ENCODE measurements at places on chromosomes 6 and 20.

- DNase-seq = no peak
Observed at GRCh38 chr6:130903007-130903406, 75.8 kb downstream of the SMLR1 start.

DNA sequence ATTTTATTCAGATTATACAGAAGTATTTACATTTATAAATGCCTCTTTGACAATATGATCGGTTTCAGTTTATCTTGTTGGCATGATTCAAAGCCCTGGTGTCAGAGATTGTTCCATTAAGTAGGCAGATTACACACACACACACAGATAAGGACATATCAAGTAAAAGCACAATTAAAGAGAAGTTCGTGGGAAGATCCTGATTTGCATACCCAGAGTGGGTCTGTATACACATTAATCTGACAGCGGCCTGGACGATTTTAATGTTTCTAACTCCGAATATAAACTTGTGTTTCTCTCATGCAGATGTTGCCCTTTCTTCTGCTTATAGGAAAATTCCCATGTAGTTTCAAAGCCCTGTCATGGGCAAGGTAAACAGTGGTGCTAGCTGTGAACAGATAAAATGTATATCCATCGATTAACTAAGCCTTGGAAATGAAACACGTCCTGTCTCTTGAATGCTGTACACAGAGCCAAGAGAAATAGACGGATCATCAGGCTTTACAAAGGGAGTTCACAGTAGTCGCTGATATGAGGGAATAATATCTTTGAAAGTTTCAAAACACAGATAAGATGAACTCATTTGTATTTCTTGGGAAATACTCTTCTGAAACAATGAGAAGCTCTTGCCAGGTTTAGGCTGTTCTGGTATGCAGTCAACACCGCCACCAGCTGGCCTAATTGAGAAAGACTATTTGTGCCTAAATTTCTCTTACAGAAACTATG lies 108.2 kb upstream of the GMDS start:
- DNase-seq = peak; percentile 27

- no peak for DNase-seq
Observed at GRCh38 chr20:35270021-35270902, 7.7 kb downstream of the MMP24OS start.

- DNase-seq = no peak
Observed at GRCh38 chr6:164142322-164142721, 727.8 kb downstream of the QKI start.

DNA sequence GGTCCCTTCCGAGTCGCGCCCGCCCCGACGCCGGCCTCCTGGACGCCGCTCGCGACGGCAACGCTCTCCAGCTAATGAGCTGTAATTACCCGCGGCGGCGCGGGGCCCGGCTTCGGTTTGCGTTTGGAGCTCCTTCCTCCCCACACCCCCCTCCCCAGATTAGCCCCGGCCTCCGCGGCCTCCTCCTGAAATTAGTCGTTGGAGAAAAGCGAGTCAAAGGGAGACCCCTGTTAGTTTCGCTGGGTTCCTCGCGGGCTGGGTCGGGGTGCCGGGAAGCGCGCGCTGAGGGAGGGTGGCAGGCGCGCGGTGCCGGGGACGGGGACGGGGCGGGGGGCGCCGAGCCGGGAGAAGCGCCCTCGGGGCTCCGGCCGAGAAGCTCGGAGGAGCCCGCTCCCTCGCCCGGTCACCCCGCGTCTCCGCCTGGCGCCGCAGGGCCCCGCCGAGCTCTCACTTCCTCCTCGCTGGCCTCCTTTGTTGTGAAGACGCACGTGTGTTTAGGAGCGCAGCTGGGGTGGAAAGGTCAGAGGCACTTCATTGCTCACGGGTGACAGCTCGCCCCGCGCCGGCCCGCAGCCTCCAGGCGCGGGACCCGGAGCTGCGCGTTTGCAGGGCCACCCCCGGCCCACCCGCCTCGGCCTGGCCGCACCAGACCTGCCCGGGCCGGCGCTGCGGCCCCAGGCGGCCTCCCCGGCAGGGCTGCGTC lies 4.9 kb downstream of the FOXC1 start:
- no peak for DNase-seq

DNA sequence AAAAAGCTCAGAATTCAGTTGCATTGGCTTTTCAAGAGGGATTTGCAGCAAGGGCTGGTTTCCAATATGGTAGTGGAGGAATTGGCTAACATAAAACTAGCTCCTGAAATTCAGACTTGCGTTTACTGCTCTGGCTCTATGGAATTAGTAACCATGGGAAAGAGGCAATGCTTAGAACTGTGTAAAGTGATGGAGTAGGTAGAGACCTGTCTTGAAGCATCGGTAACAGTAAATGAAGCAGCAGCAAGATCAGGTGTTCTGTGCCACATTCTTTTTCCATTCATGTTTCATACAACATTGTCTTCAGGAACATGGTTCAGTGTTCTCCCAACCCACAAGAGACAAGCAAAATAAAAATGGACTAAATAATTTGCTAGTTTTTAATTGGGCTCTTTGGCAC lies 6.5 kb downstream of the IRF4 start:
- no peak for DNase-seq

DNA sequence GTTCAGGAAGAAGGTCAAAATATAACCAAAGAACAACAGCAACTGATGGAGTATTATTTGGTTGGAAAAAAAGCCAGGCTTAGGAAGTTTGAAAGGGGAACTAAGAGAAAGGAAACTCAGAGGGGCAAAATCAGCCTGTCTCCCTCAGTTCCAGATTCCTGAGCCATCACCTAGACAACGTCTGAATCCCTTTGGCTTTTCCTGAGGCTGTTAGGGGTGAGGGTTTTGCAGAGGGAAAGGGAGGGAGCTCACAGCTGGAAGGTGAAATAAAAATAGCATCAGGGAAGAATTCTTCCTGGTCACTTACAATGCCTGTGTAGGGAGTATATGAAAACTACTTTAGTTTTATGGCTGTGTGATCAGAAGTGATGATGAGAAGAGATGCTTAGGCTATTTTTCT lies 100.5 kb downstream of the SOBP start:
- DNase-seq = no peak

DNA sequence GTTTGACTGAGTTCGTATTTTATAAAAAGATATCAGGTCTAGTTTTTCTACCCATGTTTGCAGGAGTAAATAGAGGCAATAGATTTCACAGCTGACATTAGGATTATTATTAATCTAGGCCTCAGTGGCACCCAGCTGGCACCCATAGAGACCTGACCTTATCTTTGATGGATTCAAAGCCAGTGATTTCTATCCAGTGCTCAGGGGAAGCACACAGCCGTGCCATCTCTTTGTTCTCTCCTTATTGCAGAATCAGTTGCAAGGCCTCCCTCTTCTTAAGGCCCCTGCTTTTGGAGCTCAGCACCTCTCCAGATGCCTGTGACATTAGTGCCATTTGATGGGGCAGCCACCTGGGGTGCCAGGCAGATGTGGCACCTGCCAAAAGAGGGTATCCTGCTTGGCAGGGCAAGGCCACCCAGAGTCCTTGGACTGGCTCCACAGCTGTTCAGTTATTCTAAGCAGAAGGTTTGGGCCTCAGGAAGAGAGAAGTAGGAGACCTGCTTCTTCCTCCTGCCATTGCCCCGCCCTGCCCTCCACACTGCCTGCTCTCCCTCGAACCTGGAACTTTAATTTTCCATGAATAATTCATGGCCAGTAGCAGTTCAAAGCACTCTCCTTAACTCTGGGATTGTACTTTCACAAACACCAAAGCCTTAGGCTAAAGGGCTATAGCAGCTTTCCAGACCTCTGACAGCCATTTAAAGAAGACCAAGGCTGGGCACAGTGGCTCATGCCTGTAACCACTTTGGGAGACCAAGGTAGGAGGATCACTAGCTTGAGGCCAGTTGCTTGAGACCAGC lies 206.3 kb downstream of the ZDHHC14 start:
- DNase-seq = no peak

DNA sequence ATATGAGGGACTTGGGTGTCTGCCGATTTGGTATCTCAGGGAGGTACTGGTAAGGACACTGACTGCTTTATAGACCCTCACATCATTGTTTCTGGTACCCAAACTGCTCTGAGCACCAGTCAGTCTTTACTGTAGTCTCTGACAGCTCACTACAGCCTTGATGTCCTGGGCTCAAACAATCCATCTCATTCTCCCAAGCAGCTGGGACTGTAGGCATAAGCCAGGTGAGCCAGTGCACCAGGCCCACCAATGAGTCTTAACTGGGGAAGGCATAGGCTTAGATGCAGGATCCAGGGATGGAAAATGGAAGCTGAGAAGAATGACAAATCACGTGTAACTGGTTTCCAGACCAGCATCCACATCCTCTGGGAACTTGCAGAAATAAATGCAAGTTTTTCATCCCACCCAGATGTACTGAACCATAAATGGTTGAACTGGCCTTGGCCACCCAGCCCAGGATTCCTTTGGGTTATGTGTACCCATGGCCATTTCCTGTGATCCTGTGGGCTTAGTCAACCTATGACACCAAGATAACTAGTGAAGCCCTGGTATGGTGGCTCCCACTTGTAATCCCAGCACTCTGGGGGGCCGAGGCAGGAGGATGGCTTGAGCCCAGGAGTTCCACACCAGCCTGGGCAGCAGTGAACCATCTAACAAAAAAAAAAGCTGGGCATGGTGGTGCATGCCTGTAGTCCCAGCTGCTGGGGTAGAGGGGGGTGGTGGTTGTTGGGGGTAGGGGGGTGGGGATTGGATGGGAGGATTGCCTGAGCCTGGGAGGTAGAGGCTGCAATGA lies 5.8 kb downstream of the TUBB start:
- no peak for DNase-seq

DNA sequence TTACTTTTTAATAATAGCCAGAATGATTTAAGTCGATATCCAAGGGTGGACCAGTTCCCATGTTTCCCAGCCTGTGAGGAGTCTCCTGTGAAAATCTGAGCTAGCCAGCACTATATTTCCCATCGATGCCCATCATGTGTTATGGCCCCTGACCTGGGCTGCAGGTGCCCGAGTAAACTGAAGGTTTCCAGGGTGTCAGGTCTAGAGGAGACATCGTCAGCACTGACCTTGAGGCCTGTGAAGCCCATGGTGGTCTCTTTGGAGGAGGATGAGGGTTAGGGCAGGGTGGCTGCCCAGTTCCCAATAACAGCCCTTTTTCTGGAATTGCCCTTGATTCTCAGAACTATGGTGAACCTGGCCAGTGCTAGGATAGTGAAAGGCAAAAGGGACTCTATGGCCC lies 63.0 kb upstream of the TOP1 start:
- no peak for DNase-seq

- DNase-seq = no peak
Observed at GRCh38 chr6:5439749-5440148, 178.4 kb downstream of the FARS2 start.

DNA sequence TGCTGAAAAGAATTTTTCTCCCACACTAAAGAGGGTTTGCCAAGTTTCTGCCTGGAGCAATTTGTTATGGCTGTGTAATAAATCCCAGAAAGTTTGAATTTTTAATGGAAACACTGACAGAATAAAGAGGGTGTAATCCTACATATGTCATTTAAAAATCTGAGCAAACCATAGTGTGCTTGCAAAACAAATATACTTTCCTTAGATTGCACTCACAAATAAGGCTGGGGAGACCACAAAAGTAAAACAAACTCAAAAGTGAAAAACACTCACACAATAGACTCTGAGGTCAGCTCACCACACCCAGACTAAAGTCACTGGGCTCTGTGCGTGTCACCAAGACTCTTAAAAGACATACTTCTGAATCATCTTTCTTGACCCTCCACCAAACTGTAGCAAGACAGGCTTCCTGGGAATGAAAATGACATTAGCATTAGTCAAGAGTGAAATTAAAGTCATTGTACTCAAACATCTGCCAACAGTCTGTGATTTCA lies 4.8 kb upstream of the ATXN1 start:
- DNase-seq = no peak

DNA sequence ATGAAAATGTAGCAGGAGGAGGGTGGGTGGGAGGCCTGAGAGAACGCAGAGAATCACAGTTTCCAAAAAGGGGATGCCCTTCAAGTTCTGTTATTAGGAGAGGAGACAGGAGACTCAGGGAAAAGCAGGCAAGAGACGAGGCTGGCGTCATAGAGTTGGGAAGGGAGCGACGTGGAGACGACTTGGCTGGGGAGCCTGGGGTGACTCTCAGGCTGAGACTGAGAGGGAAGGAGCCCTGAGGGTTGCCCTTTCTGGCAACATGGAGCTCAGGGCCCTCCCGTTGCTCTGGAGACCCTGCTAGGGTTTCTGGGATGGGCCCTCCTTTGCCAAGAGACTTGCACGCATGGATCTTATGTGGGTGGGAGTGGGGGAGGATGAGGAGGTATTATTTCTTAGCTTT lies 108.9 kb downstream of the CDH4 start:
- no peak for DNase-seq

DNA sequence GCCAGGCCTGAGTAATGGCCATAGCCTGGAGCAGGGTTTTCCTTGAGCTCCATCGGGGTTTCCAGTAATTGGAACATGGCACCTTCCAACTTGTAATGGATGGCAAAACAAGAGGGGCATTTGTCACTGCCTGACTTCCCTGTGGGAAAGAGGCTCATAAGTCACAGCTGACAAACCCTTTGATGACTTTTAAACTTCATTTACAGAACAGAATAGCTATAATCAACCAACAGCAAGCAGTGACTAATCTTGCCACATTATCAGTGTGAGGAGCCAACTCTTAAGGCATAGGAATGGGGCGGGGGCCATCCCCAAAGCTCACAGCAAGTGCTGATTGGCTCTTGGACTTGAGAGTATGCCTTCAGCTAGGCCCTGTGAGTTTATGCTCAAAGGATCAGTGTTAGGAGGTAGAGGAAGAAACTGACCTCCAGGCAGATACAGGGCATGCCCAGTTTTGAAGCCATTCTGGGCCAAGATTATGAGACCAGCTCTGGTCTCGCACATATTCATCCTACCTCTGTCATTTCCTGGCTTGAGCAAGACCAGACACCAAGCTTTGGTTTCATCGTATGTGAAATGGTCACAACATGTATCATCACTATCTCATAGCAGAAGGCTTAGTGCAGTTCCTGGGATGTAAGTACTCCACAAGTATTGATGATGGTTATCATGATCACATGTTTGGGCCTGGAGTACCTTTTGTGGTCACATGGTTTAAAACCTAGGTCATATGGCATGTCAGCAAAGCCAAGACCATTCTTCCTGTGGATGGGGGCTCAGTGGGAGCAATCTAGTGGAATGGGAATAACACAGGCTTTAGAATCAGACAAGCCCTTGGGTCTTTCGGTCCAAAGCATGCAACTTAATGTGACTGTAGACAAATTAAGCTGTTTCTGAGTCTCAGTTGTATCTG lies 49.2 kb downstream of the EIF2S2 start:
- DNase-seq = no peak

DNA sequence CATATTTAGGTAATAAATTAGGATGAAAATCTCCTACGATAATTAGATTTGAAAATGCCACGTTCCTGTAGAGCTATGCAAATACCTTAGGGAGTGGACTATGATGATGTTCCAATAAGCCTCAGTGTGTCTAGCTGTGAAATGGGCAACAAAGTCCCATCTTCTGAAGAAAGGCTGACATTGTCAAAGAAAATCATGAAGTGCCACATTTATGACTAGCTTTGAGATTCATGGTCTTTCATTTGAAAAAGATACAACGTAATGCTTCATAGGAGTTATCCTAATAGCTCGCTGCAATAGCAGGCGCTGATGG lies 23.8 kb upstream of the BCAS1 start:
- no peak for DNase-seq

DNA sequence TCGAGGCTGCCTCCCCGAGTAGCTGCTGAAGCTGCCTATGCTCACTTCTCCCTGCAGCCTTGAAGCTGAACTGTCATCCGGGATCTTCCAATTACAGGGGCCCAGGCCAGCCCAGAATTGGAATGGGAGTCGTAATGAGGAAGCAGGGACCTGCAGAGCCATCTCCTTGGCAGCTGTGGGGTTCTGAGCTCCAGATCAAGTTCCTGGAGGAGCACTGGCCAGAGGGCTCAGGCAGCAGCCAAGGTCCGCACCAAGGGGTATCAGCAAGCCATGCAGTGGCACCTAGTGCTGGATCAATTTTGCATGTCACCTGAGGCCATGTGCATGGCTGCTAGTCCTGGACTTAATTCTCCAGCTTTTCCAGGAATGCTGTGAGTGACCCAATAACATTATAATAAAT lies 163.2 kb upstream of the TSHZ2 start:
- no peak for DNase-seq
